ENCODE measurements at places on chromosomes 5 and 9. TPM values are rescaled to one million over a fixed set of nuclear protein-coding genes. Genes with fewer than 3 reads are reported as not detected.

Gene GLT6D1
- not detected for total RNA-seq

GRCh38 chr5:36441280-36441679 lies 139.6 kb upstream of the RANBP3L start:
- DNase-seq = no peak

Gene SPARC
- total RNA-seq = 139 TPM

Gene LCN9
- total RNA-seq = not detected

Gene PCDHB1
- under 0.01 TPM for total RNA-seq

Gene PSD2
- 0.13 TPM for total RNA-seq

GRCh38 chr9:93189369-93190132 lies 5.6 kb downstream of the WNK2 start:
- DNase-seq = no peak

Gene CCDC183
- total RNA-seq = 0.89 TPM

GRCh38 chr5:3107156-3107611 lies 355.7 kb upstream of the IRX2 start:
- no peak for DNase-seq

DNA sequence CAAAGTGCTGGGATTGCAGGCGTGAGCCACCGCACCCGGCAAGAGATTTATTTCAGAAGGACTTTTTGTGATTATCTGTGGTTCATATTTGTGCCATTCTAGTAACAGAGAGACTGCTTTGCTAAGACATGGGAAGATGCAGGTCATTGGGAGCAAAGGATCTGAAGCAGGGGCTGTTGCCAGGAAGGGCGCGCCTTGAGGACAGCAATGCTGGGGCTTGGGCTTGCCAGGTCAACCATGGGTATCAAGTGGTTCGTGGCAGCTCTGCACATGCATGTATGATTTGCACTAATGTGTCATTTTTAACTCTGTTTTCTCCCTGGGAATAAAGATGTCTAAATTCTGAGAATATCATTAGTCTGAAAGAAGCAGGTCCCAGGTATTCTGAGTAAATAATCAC lies 17.0 kb downstream of the ADAMTS2 start:
- no peak for DNase-seq

Gene WASHC1
- total RNA-seq = 6.7 TPM

GRCh38 chr5:90865180-90865579 lies 306.6 kb downstream of the ADGRV1 start:
- DNase-seq = no peak

Gene GRIN3A
- not detected for total RNA-seq

GRCh38 chr5:139392678-139393496 lies 2.0 kb downstream of the PROB1 start:
- no peak for DNase-seq

DNA sequence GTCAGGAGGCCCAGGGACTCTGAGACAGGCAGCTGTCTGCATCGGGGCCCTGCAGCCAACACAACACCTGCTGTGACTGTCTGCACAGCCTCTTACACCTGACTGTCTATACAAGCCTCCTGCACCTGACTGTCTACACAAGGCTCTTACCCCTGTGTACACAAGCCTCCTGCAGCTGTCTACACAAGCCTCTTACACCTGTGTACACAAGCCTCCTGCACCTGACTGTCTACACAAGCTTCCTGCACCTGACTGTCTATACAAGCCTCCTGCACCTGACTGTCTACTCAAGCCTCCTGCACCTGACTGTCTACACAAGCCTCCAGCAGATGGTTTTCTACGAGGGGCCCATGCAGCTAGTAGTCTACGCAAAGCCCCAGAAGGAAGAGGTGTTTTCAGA lies 18.6 kb downstream of the IRX2 start:
- no peak for DNase-seq

Gene MEIKIN
- not detected for total RNA-seq
